Erythroblast (primary cell): ENCODE measurements at places on chromosomes 3 and 15.

DNA sequence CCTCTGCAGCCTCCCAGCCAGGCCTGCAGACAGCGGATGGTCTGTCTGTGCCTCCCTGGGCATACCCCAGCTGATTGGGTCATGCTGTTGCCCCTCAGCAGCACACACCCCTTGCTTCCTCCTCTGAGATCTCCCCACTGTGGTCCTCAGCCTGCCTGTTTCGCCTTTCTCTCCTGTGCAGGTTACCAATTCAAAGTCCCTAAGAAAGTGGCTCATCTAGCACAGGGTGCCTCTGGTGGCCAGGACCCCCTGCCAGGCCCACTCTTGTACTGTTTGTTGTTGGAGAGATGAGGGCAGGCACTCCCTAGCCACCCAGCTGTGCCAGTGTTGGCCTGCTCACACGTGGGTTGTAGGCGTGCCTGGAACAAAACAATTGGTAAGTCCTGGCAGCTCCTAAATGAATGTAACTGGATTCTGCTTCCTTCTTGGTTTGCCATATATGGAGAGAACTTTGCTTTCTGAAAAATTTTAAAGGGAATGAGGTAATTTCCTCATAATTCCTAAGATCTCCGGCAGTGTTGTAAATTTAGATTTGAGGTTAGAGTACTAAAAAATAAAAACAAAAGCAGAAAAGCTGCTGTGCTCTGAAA is 213.2 kb upstream of the IL12A start:
- no peak for DNase-seq

DNA sequence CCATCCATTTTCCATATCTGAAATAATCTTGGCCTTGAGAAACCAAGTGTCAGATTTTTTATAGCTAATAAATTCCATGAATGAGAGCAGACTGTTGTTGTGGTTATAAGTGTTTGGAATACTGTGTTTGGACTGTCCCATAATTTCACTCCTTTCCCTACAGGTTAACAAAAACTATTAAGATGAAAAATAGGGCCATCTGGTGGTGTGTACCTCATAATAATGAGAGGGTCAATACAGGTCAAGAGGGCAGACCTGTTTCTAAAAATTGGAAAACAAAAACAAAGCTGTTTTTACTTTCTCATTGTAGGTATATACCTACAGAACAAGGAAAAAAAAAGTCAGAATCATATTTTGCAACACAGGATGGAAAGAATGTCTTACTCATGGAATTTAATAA is 553.8 kb upstream of the SGO1 start:
- no peak for DNase-seq

GRCh38 chr3:97959872-97960271 is 12.4 kb downstream of the RIOX2 start:
- no peak for DNase-seq

GRCh38 chr15:52441841-52442240 is 86.8 kb downstream of the MYO5A start:
- no peak for DNase-seq

DNA sequence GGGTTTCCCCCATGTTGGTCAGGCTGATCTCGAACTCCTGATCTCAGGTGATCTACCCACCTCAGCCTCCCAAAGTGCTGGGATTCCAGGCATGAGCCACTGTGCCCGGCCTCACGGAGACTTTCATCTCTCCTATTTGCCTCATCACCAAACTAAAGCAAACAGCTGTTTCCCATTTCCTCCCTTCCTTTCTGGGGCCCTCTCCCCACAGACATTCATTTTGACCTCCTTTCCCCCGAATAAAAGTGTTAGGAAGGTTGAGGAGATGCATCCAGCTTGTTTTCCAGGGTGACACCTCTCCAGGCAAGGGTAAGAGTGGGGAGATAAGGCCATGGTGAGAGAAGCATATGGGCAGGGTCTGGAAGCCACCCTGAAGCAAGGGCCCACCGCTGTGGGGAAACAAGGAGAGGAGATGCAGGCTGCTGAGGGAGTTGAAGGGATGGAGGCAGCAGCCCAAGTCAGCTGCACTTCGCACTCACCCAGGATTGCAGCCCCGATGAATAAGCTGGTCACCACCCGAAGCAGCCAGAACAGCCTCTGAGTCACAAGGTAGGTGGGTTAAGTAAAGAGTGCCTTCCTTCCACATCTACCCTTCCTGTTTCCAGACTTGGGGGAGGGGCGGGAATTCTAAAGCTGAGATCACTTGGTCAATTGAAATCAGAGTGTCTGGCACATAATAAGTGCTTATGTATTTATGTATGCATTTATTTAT is 7.7 kb downstream of the DUOXA2 start:
- DNase-seq: no peak

GRCh38 chr15:58233341-58233740 is 95.2 kb downstream of the AQP9 start:
- no peak for DNase-seq

DNA sequence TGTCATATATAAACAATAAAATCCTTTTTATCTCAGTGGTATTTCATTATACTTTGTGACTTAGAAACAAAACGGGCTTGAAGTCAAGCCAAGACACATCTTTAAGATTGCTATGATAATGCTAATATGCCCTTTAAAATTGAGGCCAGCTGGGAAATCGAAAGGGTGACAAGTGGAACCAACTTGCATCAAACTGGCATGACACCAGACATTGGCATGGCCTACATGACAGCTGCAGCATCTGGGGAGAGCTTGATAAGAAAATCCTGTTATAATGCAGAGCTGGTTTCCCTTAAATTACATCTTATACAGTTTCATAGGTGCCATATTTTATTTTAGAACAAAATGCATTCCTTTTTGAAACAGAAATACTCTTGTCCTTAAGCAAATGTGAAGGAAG is 325.2 kb downstream of the ZBBX start:
- DNase-seq: no peak

GRCh38 chr3:107892955-107893624 is 197.7 kb downstream of the CD47 start:
- DNase-seq: no peak

GRCh38 chr15:90902840-90903732 is at the start of gene MAN2A2:
MAN2A2 (plus strand) TSS chr15:90903302; CDS start chr15:90904208, 906 bp downstream.
- peak; percentile 93 for DNase-seq

- no peak for DNase-seq
These were observed 3.8 kb upstream of the LOXL1 start for GRCh38 chr15:73922186-73923151.

DNA sequence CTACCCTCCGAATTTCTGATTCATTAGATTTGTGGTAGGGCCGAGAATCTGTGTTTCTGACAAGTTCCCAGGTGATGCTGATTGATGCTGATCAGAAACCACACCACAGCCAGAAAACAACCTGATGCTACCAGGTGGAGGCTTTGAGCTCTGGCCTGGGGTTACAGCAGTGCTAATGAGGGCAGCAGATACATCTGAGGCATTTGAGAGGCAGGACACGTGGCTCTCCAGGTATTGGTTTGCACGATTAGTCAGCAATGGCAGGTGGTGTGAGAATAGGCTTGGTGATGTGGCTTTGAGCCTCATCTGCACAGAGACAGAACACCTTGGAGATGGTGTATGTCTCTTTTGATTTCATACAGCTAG is 78.8 kb upstream of the THBS1 start:
- DNase-seq: no peak

DNA sequence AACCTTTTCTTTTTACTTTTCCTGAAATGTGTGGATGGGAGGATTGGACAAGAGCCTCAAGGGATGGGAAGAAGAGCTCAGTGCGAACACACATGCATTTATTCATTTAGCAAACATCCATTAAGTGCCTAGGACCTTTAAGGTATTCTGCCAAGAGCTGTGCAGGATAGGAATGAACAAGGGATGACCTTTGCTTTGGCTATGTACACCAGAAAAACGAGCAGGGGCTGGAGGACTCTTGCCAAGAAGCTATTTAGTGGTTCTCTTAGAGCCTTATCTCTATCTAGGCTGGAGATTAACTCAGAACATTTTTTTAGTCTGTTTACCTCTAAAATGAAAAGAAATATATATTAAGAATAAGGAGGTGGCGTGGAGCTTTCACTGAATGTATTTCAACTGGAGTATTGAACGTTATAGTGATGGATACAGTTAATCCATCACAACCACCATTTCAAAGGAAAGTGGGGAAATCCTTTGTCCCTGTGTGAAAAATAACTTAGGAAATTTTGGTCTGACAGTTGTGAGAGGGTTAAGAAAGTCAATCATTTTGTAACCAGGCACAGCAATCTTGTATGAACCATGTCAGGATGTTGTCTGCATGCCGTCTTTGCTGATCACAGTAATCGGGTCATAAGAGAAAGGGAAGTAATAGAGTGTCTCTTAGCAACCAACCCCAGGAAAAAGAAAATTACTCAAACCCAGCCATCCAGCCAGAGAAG is 279.0 kb downstream of the LPP start:
- DNase-seq: no peak

DNA sequence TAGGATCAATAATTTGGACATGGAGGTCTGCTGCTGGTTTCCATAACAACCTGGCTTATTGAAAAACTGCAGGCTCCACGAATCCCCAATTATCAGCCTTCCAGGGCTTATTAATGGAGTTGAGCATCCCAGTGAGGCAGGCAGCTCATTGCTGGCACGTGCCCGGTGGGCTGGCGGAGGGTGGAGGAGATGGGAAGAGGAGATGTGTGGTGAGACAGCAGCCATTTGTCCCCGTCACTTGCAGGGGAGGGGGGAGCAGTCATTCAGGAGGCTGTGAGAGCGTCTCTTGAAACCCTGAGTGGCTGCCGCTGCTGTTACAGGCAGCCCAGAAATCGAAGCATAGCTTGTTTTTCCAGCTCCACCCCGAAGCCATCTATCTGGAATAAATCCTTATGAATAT is 70.6 kb downstream of the GAP43 start:
- DNase-seq: no peak

DNA sequence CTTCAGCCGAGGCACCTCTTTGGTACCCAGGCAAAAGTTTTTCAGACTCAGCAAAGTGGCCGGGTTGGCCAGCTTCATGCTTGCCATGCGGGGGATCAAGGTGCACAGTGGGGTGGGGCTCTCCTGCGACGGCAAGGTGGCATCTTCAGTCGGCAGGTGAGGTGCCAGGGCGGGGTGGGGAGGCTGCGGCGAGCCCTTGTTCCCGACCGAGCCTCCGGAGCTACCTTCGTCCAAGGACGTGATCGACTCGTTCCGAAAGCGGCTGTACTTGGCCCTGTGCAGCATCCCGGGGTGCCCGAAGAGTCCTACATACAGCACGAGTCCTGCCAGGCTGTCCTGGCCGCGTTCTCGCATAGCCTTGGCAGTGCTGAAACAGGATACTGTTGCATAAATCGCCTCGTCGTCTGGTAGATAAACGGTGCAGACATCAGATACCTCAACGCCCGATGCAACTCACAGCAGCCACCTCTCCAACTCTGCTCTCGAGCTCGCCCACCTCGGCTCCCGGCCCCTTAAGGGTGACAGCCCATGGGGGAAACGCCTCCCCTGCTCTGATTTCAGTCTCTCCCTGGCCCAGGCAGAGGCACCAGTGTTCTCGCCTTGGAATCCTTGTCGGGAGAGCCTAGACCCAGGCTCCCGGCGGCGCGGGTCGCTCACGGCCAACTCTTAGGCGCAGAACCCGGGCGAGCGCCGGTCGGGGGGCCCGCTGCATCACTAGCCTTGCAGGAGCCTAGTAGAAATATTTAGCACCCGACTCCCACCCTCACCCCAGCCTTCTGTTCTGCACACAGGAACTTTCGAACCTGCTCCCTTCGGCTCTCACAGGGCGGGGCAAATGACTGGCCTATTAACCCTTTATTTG is 826 bp downstream of the SHC4 start:
- DNase-seq: peak; percentile 19

DNA sequence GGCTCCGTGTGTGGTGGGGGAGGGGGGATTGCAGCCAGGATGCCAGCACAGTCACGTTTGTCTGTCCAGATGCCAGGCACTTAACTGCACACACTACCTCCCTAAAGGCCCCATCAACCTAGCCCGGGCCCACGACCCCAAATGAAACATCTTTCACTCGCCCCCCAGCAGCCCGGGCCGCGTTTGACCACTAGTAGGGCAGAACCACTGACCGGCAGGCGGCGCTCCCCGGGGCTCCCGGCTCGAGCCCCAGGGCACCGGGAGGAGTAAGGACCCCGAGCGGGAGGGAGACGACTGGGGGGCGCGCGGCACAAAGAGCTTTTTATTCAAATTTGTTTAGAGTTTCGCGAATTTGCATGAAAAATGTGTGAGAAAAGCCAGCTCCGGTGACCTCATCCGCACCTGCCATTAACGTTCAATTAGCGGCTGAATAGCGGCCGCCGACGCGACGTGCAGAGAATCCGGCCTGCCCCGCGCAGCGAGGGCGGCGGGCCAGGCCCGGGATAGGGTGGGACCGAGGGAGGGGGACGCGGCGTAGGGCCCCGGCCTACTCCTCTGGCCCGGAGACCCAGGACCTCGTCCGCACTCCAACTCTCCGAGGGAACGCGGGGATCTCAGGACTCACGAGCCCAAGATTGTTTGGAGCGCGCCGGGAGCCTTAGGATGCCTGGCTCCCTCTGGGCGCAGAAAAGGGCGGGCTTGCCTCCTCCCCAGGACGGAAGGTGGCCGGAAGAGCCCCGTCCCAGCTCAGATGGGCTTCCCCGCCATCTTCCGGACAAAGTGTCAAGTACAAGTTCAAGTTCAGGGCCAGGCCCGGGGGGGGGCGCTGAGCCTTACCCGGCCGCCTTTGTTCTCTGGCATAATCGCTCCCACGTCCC is 64.9 kb upstream of the POLG start:
- peak; percentile 19 for DNase-seq

GRCh38 chr3:188573956-188574355 is 420.0 kb downstream of the LPP start:
- DNase-seq: no peak

- DNase-seq: no peak
These were observed 12.9 kb downstream of the GPR87 start for GRCh38 chr3:151303751-151304150.

DNA sequence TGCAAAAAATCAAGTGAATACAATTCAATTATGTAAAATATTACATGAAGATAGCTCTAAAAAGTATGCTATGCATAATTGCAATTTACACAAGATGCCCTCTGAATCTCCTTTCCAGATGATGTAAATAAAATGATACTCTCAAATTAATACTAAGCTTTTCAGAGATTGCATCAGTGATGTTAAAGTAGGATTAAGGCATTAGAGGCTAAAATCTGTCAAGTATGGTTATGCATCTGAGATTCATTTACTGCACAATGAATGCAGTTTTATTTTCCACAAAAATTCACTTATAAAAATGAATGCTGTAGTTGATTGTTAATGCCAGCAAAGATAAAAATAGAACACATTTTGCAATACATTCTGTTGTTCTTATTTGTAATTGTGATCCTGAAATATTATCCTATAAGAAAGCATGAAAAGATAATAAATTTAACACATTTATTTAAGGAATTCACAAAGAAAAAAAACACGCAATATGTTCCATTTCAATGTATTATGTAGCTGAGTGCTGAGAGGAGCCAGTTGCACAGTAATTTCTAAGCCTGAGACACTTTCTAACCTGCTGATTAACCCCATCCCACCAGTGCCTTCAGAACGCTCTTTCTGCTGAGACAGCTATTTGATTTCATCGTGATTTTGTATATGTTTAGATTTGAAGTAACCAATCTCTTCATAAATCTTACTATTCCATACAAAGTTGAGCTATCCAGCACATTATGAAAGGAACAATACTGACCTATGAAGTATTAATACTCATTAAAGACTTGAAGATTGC is 224.4 kb downstream of the CADM2 start:
- DNase-seq: no peak

- no peak for DNase-seq
These were observed 42.9 kb downstream of the TNFAIP8L3 start for GRCh38 chr15:51051776-51052175.
